ENCODE measurements at places on chromosomes 6 and 20. TPM values are rescaled to one million over a fixed set of nuclear protein-coding genes. Genes with fewer than 3 reads are reported as not detected.

The SNAP25 gene
- total RNA-seq, result 20.3 TPM

The GINS1 gene
- total RNA-seq, result 32.8 TPM

The SUMO4 gene
- not detected for total RNA-seq

The TAAR8 gene
- total RNA-seq, result not detected

The OLIG3 gene
- total RNA-seq, result not detected

The PSMB9 gene
- 19.3 TPM for total RNA-seq

The PPP1R14C gene
- 1.7 TPM for total RNA-seq

The SLC17A4 gene
- total RNA-seq, result not detected

The SPATS1 gene
- total RNA-seq, result not detected

The ENPP4 gene
- 0.24 TPM for total RNA-seq

The ROMO1 gene
- total RNA-seq, result 331 TPM

The TMEM244 gene
- total RNA-seq, result not detected

The CLPSL2 gene
- 0.78 TPM for total RNA-seq

The IBTK gene
- 31.3 TPM for total RNA-seq

The LRRN4 gene
- total RNA-seq, result not detected

The EMILIN3 gene
- total RNA-seq, result 0.47 TPM

The MPC1 gene
- 2.8 TPM for total RNA-seq

The CYP39A1 gene
- total RNA-seq, result 0.13 TPM

The BMP2 gene
- 0.64 TPM for total RNA-seq

The PLCB1 gene
- 0.33 TPM for total RNA-seq

The GTSF1L gene
- total RNA-seq, result not detected

The HLA-DQA1 gene
- not detected for total RNA-seq

The VTA1 gene
- total RNA-seq, result 36.0 TPM

The ZNF311 gene
- total RNA-seq, result 0.42 TPM

Data from A549 treated with ZK216348 at 1 μM for 4 hours (cell line).